ENCODE measurements at places on chromosomes 7 and 10.

- DNase-seq = no peak
Observed at GRCh38 chr7:7323921-7324320, 141.6 kb downstream of the C1GALT1 start.

GRCh38 chr10:3890602-3891352 lies 105.8 kb upstream of the KLF6 start:
- no peak for DNase-seq

GRCh38 chr10:28822719-28823464 lies 145.6 kb downstream of the BAMBI start:
- no peak for DNase-seq

GRCh38 chr10:96440361-96441292 lies 73.1 kb downstream of the TLL2 start:
- no peak for DNase-seq

GRCh38 chr7:127895360-127895759 lies 135.9 kb downstream of the LRRC4 start:
- DNase-seq = no peak

DNA sequence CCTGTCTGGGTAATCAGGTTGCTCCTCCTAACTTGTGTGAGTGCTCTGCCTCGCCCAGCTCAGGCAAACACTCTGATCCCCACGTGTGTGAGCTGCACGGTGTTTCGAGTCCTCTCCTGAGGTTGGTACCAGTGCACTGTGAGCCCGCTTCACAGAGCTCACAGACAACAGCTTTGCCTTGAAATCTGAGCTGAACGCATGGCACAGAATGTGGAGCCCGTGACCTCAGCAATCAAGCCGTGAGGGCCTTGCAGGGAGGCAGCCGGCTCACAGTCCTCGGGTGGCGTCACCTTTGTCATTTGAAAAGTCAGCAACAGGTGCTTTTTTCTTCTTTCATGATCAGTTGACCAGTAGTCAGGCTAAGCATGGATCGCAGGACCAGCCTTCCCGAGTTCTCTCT lies 60.2 kb upstream of the ADGRA1 start:
- DNase-seq = no peak

DNA sequence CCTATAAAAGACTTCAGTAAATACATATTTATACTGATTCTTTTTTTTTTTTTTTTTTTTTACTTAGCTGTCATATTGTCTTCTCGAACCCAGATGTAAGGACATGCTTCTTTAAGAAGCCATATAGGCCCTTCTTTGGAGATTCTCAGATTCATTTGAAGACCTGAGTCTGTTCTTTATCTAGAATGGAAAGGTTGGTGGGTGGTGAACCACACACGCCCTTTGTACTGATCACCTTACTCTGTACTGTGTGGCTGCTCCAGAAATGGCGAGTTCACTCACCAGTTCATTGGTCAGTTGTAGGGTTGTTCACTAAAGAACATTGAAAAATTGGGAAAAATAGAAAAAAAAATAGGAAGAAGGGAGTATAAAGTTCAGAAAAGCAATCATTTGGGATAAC lies 32.5 kb downstream of the LANCL2 start:
- DNase-seq = no peak

GRCh38 chr10:5234106-5234860 lies 37.6 kb downstream of the AKR1C4 start:
- DNase-seq = peak; percentile 92

DNA sequence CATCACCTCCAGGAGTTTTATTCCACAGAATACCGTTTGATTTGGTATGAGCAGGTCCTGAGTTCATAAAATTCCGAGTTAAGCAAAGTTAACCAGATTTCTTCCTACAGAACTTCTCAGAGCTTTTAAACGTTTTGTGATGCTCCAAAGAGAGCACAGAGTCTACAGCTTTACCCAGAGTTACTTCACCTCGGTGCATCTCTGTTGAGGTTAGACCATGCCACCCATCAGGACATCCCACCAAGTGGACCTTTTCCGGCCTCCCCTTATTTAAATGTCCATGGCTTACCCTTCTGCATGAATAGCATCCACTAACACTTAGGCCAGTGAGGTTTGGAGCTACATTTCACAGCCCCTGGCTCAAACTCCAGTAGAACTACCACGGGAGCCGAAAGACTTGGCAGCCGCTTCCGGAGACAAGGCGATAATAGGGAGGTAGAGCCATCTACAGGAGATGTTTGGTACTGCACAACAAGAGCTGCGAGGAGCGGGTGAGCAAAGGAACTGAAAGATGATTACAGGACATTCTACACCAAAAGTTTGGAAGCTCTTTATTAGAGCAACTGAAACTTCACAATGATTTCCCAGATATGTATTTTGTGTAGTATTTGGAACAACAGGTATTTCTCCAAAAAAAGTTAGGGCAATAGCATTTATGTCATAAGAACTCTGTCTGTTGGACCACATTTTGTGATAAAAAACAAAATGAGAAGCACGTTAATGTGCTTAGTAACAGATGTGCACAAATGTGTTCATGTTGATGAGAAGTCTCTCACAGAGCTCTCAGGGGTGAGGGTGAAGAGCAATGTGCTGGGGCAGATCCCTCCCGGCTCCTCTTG lies 174.7 kb downstream of the HERPUD2 start:
- DNase-seq = peak; percentile 78

GRCh38 chr10:114487815-114488536 lies 83.7 kb upstream of the AFAP1L2 start:
- DNase-seq = no peak

GRCh38 chr7:80153446-80153845 lies 18.8 kb downstream of the GNAI1 start:
- DNase-seq = no peak
